ENCODE measurements at places on chromosomes 4 and X. TPM values are rescaled to one million over a fixed set of nuclear protein-coding genes. Genes with fewer than 3 reads are reported as not detected.

EVC gene
- 0.05 TPM for total RNA-seq

KCND1 gene
- total RNA-seq: 1.6 TPM

CXCL8 gene
- 1.1 TPM for total RNA-seq

FGF5 gene
- not detected for total RNA-seq

KCNE5 gene
- total RNA-seq: 0.25 TPM

NEUROG2 gene
- total RNA-seq: not detected

Data from naive thymus-derived CD8-positive, alpha-beta T cell (primary cell).